ENCODE measurements at places on chromosomes 4 and X. TPM values are rescaled to one million over a fixed set of nuclear protein-coding genes. Genes with fewer than 3 reads are reported as not detected.

DNA sequence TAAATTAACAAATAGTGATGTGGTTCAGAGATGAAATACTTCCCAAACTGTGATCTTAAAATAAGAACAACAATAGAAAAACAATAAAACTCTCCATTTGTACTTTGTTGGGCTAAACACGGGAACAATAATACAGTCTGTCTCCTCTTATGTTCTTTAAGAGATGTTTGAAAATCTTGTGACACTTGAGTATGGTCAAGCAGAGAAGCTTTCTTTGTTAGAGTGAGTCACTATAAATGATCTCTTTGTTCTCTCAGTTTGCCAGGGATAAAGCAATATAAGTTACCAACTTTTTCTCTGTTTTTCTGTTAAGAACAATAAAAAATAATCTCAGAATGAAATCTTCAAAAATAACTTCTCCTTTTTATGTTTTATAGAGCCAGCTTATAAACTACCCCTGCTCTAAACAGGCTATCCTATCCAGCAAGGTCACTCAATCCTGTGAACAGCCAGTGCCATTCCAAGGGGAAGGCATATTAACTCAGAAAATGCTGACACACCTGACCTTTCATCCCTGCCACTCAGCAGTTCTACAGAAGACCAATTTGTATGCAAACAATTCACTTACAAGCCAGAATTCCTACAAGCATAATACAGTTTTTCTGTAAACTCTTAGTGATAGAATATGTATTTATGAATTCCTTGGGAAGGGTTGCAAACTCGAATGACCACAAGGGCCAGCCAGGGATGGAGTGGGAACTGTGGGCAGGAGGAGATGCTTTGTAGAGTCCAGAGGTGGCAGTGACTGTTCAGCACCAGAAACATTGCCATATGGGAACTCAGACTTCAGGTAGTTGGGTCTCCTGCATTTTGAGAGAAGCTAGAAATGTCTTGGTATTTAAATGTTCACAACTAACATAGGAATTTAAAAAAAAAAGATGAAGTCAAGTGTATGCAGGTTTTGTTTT, 52.2 kb downstream of the AFM start:
- no peak for DNase-seq

- no peak for DNase-seq
These were observed 49.5 kb downstream of the IQCM start for GRCh38 chr4:149766135-149766534.

- DNase-seq, result no peak
These were observed 45.7 kb upstream of the MID1 start for GRCh38 chrX:10666102-10666501.

DNA sequence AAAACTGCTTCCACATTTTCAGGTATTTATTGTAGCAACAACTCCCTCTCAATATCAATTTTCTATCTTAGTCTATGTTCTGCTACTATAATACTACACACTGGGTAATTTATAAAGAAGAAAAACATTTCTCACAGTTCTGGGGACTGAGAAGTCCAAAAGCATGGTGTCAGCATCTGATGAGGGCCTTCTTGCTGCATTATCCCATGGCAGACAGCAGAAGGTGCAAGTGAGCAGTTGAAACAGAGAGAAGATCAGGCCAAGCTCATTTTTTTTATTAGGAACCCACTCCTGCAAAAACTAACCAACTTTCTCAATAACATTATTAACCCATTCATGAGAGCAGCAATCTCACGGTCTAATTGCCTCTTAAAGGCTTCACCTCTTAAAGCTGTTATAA, 376.0 kb downstream of the RAB28 start:
- DNase-seq, result no peak

DNA sequence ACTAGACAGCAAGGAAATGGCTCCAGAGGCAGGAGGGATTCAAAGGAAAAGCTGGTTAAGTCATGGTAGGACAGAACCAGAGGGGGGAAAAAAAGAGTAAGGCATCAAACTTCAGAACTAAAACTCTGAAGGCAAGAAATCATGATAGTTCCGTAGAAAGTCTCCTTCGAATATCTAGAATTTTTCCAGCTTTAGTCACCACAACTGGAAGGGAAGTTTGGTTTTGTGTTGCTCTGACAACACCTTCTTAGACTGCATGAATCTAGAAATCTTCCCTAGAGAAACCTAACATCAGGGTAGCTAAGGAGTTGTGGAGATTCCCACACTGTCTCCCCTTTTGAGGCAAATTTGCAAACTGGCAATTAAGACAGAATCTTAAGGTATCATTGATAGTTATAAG, 33.7 kb downstream of the AMMECR1 start:
- DNase-seq, result peak; percentile 85

GRCh38 chr4:52891743-52892142, 29.6 kb downstream of the RASL11B start:
- DNase-seq, result no peak

DNA sequence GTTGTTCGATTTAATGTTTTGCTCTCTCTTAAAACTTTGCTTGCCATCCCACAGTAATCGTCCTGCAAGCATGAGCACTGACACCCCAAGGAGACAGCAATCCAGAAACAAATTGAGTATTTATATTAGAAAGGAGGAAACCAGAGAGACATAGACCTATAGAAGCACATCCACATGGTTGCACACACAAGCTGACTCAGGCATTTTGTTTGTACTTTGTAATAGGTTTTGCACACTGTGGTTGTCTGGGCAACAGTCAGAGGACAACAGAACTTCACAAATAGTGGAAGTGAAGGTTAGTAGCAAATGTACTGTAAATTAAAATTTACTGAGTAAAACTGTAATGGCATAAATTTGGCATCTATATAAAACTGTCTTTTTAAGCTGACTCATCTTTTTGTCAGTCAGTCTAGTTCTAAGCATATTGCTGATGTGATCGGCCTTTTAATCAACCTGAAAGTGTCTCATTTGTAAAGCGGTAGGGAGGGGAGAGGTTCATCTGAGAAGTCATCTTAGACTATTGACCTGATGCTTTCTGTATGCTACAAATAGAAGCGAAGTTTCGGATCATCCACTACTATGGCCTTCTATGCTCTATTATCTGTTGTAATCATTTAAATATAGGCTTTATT, 1624.7 kb downstream of the ARAP2 start:
- peak; percentile 75 for DNase-seq

DNA sequence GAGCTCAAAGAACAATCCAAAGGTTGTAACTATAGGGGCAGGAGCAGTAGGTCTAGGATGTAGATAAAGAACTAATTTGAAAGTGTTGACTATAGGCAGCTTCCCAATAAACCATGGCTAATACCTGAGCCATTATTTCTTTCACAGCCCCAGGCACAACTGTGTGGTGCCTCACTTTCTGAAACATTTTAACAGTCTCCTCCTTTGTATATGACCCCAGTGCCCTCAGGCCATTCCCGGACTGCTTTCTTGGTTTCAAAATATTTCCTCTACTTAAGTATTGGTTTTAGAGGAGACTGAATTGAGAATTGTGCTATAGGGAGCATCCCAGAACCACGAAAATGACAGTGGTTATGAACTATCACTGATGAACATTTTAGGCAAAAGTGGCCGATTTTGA, 728.7 kb downstream of the IL1RAPL1 start:
- no peak for DNase-seq

- DNase-seq, result no peak
These were observed 57.7 kb downstream of the SAT1 start for GRCh38 chrX:23840674-23841073.

DNA sequence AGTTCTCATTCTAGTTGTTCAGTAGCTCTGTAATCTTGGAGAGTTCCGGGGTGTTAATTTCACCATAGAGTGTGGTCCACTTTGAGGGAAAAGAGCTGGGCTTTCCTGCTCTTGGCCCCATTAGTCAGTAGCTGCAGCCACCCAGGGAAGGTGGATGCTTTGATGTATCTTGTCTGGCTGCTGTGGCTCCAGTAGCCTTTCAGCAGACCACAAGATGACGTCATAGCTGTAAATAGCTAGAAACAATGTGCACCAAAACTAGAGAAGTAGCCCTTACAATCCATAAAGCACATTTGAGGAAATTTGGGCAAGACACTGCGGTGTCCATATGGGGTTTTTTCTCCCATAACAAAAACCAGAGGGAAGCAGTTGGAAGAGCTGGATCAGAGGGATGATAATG, 32.9 kb upstream of the PRPS2 start:
- DNase-seq, result no peak

DNA sequence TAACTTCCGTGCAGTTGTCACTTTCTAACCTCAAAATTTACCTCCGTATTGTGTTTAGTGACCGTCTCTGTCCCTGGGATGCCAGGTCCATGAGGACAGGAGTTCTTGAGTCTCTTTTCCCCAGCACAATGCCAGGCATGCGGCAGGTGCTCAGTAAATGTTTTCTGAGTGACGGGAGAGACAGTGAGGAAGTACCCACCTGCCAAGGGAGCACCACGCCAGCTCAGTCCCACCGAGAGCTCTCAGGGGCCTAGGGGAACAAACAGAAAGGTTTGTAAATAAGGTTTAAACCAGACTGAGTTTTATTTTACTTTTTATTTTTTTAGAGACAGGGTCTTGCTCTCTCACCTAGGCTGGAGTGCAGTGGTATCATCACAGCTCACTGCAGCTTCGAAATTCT, 81.5 kb upstream of the NKX1-1 start:
- DNase-seq, result no peak

GRCh38 chr4:21013501-21013900, 313.2 kb downstream of the PACRGL start:
- DNase-seq, result peak; percentile 35

- DNase-seq, result no peak
These were observed 18.6 kb downstream of the SHOX start for GRCh38 chrX:649166-649565.

PDE5A gene
- total RNA-seq, result 5.4 TPM

KDR gene
- total RNA-seq, result not detected

OTUD6A gene
- total RNA-seq, result not detected

CSN1S1 gene
- total RNA-seq, result not detected

Data from foreskin keratinocyte (primary cell).